ENCODE measurements at places on chromosomes 12 and 14. TPM values are rescaled to one million over a fixed set of nuclear protein-coding genes. Genes with fewer than 3 reads are reported as not detected.

SERPINA9 gene
- total RNA-seq = not detected

PCED1B gene
- total RNA-seq = 2.2 TPM

OASL gene
- not detected for total RNA-seq

ARL6IP4 gene
- total RNA-seq = 197 TPM

DHRS2 gene
- 0.90 TPM for total RNA-seq

ENDOU gene
- total RNA-seq = 0.42 TPM

CHGA gene
- not detected for total RNA-seq

HNF1A gene
- total RNA-seq = not detected

ASB8 gene
- 40.2 TPM for total RNA-seq

VDR gene
- total RNA-seq = 0.87 TPM

BATF gene
- total RNA-seq = 11.1 TPM

CLSTN3 gene
- total RNA-seq = 63.8 TPM

ATL1 gene
- total RNA-seq = 13.5 TPM

DRAM1 gene
- total RNA-seq = 20.7 TPM

SMCO2 gene
- not detected for total RNA-seq

STX2 gene
- total RNA-seq = 44.8 TPM

C12orf54 gene
- total RNA-seq = 1.3 TPM
